ENCODE measurements at places on chromosomes 2 and 18. TPM values are rescaled to one million over a fixed set of nuclear protein-coding genes. Genes with fewer than 3 reads are reported as not detected.

- DNase-seq, result peak; percentile 25
Measured at GRCh38 chr2:317501-318424, 29.9 kb upstream of the ALKAL2 start.

GRCh38 chr2:147488472-147488871 is 356.4 kb upstream of the ACVR2A start:
- DNase-seq, result peak; percentile 16

- DNase-seq, result no peak
Measured at GRCh38 chr2:8132879-8133278, 549.0 kb upstream of the ID2 start.

- DNase-seq, result peak; percentile 9
Measured at GRCh38 chr2:10329880-10330699, 27.4 kb downstream of the HPCAL1 start.

DNA sequence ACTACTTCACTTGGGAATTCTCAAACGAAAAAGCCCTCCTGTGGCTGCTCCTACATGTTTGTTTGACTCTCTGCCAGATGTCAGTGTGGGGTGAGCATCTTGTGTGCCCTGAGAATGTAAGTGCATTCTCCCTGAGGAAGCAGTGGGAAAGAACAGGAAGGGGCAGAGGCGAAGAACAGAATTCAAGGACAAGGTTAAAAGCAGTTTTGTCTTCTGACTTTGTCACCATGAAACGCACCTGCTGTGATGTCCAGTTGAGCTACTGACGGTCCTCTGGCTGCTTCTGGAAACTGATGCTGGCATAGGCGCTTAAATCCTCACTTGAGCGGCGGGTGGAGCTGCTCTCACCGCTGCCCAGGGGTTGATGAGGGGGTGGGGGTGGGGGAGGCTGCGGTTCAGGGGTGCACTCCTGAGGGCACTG is 4.9 kb downstream of the IRS1 start:
- peak; percentile 43 for DNase-seq

DNA sequence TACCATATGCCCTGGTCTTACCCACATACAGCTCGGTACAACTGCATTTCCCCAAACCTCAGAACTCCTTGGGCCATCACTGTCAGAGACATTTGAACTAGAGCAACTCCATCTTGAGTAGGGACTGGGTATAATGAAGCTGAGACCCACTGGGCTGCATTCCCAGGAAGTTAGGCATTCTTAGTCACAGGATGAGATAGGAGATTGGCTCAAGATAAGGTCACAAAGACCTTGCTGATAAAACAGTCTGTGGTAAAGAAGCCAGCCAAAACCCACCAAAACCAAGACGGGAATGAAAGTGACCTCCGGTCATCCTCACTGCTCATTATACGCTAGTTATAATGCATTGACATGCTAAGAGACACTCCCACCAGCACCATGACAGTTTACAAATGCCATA is 131.3 kb downstream of the PIK3C3 start:
- DNase-seq, result no peak

DNA sequence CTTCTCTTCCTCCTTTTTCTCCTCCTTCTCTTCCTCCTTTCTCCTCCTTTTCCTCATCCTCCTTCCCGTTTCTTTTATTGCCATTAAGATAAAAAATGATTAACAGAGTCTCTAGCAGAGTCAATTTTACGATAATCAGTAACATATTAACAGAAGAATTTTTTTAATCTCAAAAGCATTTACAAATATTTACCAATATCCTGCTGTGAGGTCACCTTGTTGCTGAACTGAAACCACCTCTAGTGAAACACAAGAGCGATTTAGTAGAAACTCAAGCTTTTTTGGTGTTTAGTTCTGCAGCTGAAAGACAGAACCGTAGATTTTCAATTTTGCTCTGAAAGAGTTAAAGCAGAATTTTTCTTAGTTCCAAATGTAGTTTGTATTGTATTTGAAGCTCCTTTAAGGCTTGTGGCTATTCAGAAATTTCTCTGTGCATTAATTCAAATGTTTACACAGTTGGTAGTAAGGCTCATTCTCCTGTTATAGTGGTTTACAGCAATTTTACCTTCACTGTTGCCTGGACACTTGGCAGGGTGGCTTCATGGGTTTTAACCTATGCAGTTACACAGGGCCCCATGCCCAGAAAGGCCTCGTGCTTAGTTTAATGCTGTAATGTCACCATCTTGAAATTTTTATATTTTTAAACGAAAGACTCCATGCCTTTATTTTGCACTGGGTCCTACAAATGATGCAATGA is 1106.6 kb upstream of the FAM98A start:
- DNase-seq, result no peak

- no peak for DNase-seq
Measured at GRCh38 chr18:68699043-68699442, 15.9 kb downstream of the TMX3 start.

DNA sequence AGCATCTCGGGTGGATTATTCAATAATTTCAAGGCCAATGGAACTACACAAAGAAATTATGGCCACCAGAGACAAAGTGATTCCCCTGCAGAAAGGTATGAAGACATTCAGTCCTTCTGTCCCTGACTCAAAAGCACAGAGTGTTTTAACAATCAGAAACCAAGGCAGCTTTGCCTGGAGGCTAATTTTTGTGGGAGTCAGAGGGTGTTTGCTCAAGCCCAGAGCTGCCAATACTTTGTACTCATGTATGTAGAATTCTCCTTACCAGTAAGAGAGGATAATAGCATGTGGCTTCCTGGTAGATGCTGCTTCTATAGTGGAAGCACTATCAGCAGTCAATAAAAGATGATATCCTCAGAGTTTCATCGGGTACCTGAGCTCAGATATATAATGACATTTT is 178.4 kb downstream of the KCNE4 start:
- no peak for DNase-seq

GRCh38 chr18:38576349-38576748 is 1010.8 kb upstream of the CELF4 start:
- DNase-seq, result no peak

DNA sequence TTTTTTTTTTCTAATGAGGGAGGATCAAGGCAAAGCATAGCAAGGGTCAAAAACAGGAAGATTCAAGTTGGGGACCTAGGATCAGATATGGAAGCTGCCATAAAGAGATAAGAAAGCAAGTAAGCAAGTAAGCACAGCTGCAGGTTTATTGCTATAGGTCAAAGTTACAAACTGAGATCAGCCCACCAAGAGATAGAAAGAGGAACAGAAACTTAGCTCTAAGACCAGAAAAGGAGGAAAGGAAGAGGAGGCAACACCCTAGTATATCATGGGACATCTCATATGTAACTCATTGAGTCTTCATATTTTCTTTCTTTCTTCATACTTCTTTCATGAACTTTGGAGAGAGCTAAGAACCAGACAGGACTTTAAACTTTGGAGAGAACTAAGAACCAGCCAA is 295.9 kb upstream of the CRIM1 start:
- no peak for DNase-seq

- DNase-seq, result peak; percentile 73
Measured at GRCh38 chr2:38099099-38100028, 23.4 kb upstream of the CYP1B1 start.

DNA sequence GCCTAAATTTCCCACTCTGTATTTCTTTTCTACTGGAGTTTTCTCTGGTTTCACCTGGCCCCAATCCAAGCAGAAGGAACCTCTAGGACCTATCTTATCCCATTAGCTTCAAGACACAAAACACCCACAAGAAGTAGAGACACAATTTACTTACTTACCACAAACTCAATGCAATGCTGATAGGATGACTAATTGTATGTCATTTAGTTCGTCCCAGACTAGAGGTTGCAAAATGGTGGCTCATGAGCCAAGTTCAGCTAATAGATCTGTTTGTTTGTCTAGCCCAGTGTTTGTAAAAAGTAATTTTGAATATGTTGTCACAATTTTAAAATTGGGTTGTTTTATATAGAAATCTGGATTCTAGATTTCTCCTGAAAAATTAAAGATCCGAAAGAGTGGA is 34.7 kb upstream of the ZSWIM2 start:
- no peak for DNase-seq

CFAP65 gene
- total RNA-seq, result 0.23 TPM

SLC23A3 gene
- total RNA-seq, result not detected

LINC00305 gene
- not detected for total RNA-seq

ERICH2 gene
- total RNA-seq, result not detected

EGR4 gene
- not detected for total RNA-seq

INHA gene
- 0.31 TPM for total RNA-seq

DNAH7 gene
- total RNA-seq, result 0.27 TPM

All from GM23338 (cell line).